ENCODE measurements at places on chromosomes 7 and 10.

DNA sequence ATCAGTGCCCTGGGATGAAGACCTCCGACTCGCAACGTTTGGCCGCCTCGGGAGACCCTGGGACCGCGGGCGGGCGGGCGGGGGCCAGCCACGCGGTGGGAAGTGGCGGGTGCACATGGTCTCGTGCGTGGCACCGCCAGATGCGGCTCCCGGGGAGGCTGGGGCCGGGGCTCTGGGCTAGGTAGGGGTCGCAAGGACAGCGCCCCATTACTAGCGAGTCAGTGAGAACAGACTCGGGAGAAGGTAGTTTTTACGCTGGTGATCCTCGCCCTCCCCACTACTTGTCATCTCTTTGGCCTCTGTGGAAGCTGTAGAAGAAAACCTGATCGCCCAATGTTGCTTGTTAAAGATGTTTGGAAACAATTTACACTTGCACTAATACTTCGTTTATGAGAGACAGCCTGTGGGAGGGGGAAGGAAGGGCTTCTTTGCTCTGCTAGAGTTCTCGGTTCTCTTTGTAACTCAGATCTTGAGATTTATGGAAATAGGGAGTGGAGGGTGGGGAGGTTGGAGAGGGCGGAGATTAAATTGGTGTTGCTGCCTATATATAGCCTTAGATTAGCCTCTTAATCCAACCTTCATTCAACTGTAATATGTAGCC lies 591 bp downstream of the BZW2 start:
- no peak for DNase-seq

GRCh38 chr10:114869520-114869892 lies 47.9 kb downstream of the FHIP2A start:
- DNase-seq, result no peak

DNA sequence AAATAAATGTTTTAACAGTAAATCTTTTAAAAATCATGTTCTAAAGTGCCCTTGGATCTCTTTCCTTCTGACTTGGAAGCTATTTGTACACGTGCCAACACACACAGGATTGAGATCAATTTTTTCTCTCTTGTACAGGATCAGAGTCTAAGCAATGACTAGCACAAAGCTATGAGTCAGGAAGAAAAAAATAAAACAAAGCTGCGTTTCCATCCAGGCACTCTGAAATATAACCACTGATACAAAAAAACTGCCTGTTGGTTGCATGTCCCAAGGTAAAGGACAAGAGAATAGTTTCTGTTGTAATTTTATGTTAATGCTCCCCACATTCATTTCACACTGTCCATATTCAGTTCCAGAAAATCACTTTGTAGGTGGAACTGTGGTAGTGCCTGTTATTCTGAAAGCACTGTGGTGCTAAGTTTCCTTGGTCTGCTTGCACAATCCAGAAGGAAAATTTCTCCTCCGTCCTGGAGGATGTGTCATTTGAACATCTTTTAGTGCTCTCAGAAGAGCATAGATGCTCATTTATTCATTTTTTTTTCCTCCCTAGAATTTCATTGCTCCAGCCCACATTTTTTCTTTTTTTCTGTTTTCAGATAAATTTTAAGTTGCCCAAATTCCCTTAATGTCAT lies 113.4 kb downstream of the PLXDC2 start:
- no peak for DNase-seq

DNA sequence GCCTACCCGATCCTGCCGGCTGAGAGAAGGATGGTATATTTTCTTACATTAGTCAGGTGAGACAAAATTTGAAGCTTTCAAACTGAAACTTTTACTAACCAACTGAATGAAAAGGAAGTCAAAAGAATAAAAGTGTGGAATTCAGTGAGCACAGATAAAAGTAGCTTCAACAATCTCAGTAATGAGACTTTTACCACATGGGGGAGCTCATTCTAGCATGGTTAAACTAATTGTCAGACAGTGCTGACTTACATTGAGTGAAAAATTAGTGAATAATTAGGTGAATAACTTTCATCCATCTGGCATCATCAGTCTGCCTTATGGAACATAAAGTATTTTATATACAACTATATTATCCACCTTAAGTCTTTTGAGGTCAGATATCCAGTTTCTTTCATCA lies 8.4 kb downstream of the FAM237B start:
- no peak for DNase-seq

DNA sequence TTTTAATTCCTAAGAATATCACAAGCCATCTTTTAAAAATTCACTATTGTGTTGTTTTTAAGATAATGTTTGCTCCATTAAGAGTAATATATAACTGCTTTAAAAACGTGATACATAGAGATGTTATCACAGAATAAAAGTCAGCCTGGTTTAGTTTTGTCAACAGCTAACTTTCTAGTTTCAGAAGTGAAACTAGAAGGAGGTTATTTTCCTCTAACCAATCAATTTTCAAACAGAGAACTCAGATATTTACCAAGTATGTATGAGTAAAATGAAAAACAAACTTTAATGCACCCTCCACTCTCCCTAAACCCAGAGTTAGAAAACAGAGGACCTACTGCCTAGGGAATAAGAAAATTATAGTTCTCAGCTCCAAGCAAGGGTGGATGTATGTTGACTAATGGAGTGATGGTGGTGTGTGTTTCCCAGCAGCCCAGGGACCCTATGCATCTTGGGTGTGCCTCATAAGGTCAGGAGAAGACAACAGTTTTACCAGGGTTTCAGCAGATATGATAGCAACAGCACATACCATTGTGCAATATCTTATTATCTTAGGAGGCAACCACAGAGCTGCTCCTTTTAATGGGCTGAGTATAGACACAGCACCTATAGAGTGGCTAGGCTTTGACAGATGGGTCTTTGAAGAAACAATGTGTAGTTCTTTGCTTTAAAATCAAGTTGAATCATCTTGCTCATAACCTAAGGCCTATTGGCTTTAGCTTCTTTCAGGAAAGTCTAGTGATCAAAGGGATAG lies 58.4 kb downstream of the PTPRZ1 start:
- no peak for DNase-seq

GRCh38 chr10:13614530-13615332 lies 28.0 kb downstream of the PRPF18 start:
- DNase-seq, result no peak

- no peak for DNase-seq
Measured at GRCh38 chr10:4176500-4177281, 391.7 kb upstream of the KLF6 start.

DNA sequence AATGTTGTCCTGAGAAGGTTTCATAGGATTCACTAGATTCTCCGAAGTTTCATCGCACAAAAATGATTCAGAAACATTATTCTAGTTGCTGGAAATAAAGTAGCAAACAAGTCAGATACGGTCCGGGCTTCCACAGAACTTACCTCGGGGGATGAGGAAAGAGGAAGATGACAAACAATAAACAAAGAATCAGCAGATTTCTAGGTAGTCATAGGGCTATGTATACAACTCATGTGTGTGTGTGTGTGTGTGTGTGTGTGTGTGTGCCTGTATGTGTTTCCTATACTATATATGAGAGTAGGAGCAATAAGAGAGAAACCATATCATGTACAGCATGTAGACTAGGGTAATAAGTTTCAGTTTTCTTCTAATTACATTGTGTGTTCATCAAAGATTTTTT lies 16.5 kb downstream of the TMEM236 start:
- no peak for DNase-seq

GRCh38 chr7:127793582-127793981 lies 141.6 kb downstream of the SND1 start:
- no peak for DNase-seq

- no peak for DNase-seq
Measured at GRCh38 chr7:3540456-3541220, 239.6 kb downstream of the SDK1 start.

DNA sequence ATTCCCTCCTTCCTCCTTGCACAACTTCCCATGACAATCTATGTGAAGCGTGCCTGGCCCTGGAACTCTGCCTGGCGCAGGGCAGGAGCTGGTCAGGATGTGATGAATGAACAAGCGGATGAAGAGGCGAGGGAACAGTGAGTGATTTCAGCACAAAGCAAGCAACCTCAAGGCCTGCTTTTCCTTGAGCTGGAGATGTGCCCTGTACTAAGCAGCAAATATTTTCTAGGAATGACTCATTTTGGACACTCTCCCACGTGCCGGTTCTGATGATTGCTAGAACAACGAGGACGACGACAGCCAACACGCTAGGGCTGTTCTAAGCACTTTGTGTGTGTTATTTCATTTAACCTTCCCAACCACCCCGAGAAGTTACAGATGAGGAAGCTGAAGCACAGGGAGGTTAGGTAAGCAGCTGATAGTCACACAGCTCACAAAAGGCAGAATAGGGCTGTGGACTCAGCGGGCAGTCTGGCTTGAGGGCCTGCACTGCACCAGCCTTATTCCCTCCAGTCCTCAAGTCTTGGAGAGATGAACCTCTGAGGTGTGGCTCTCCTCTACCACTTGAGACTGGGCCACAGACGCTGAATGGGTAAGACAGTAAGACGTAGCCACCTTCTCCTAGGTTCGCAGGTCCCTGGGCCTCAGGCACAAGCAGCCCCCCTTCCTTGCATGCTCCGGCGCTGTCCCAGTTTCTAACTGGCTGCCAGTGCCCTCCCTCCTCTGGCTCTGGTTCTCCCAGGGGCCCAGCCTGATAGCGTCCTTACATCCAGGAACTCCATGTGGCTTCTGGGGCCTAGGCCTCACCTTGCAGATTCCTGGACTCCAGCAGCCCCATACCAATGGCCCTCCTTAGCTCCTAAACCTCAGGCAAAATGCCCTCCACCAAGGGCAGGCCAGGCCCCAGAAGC lies 59.0 kb downstream of the YKT6 start:
- no peak for DNase-seq

DNA sequence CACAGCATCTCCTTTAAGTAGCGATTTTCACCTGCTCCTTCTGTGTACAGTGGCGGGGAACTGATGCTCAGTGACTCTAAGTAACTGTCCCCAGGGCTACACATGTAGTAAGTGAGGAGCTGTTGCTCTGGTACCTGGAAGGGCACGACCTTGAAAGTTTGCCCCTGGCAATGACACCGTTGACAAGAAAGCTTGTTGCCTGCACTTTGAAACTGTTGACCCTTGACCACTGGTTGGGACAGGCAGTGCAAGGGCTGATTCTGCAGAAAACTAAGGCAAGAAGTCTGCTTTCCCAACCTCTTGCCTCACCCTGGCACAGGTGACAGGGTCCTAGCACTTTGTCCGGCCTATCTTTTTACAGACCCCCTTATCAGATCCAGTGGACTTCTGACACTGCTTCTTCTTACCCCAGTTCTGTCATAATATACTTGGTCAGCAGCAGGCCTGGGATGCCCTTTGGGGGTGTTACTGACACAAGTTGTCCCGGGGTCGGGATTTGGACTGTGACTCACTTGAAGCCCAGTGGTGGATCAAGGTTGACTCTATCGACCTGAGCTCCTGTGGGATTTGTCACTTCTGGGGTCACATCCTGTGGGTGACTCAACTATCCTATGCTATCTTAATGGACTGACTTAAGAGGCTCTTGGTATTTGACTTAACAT lies 5.8 kb downstream of the ACSL5 start:
- DNase-seq, result no peak

GRCh38 chr7:110027385-110027784 lies 1063.5 kb upstream of the LRRN3 start:
- no peak for DNase-seq

All from progenitor cell of endocrine pancreas (in vitro differentiated cells).